ENCODE measurements at places on chromosomes 4 and X.

DNA sequence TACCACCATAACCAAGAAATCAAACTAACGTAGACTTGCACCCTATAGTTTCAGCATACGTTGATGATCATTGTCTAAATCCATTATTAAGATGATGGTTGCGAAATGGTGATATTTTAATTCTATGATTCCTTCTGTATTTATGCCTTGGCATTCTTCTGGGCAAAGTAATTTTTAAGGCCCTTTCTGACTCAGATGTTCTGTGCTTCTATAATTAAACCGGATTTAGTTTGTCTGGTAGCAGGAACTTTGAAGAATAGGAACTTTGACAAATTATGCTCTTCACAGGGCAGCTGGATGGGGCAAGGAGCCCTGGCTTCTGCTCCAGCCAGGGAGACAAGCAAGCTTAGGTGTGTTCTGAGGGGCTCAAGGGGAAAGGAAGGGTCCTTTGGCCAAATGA, 23.8 kb upstream of the PLAC1 start:
- no peak for DNase-seq

GRCh38 chr4:165493359-165493758, 114.6 kb downstream of the CPE start:
- DNase-seq, result peak; percentile 54

DNA sequence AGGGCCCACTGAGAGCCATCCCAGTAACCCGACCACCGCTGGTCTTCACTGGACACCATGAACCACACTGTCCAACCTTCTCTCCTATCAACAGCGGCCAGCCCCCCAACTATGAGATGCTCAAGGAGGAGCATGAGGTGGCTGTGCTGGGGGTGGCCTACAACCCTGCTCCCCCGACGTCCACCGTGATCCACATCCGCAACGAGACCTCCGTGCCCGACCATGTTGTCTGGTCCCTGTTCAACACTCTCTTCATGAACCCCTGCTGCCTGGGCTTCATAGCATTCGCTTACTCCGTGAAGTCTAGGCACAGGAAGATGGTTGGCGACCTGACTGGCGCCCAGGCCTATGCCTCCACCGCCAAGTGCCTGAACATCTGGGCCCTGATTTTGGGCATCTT, 423.8 kb upstream of the EPHA5 start:
- DNase-seq, result no peak

DNA sequence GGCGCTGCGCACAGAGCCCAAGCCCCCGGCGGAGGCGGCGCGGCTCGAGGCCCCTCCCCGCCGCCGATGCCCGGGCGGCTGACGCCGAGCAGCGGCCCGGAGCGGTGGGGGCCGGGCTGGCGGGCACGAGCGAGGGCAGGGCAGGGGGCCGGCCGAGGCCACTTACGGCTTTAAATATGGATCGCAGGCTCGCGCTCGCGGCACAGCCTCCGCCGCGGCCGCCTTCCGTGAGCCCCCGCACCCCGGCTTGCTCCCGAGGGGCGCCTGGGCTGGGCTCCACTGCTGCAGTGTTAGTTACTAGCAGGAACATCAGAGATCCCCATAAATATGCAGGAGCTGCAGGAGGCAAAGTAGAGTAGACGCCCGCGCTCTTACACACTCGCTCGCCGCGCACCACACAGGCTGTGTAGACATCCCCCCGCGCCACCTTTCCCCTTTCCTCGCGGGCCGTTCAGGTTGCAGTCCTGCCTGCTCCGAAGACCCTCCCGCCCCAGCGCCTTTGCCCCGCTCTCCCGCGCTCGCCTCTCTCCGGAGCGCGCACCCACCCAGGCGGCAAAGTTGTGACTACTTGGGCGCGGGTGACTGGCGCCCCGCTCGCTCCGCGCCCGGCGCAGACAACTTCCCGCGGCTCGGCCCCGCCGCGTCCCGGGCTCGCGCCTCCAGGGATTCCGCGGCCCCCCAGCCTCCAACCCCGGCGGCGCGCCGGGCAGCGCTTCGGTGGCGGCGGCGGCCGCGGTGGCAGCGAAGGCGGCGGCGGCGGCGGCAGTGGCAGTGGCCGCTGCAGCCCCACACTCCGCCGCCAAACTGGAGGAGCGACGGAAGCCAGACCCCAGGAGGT, 152.0 kb upstream of the SLC4A4 start:
- DNase-seq, result peak; percentile 26

GRCh38 chrX:84188320-84188834, 378 bp upstream of the RPS6KA6 start:
- no peak for DNase-seq

DNA sequence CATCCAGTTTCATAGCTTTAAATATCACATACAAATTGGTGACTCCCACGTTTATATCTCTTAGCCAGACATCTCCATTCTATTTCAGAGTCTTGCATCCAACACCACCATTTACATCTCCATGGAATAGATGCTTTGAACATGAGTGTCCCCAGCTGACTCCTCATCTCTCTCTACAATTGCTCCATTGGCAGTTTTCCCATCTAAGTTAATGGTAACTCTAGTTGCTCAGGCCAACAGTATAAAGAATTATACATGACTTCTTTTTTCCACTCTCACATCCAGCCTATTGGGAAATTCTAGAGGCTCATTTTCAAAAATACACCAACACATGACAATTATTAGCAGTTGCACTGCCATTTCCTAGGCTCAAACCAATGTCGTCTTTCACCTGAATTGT, 388.2 kb downstream of the STIM2 start:
- DNase-seq, result no peak

DNA sequence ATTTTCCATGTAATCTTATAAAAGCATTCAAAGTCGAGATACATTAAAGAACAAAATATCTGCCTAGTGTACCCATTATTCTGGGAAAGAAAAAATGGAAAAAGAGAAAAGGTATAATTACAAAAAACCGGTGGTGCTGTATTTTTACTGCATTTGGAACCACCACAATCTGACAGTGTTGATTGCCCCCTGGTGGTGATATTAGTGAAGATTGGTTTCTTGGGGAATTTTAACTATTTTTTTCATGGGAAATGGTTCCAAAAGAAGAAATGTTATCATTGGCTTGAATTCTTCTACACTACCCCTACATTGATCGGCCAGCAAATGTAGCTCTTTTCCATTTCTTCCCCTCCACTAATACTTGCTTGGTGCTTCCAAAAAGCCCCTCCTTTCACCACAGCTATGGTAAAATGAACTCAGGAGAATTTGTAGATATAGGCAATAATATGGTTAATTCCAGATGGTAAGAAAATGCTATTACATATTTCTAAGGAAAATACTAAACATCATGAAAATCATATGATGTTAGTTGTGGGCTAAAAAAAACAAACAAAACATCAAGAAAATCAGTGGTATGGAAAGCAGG, 50.0 kb downstream of the COX18 start:
- peak; percentile 50 for DNase-seq

GRCh38 chrX:78532363-78532762, 126.8 kb downstream of the RTL3 start:
- no peak for DNase-seq

DNA sequence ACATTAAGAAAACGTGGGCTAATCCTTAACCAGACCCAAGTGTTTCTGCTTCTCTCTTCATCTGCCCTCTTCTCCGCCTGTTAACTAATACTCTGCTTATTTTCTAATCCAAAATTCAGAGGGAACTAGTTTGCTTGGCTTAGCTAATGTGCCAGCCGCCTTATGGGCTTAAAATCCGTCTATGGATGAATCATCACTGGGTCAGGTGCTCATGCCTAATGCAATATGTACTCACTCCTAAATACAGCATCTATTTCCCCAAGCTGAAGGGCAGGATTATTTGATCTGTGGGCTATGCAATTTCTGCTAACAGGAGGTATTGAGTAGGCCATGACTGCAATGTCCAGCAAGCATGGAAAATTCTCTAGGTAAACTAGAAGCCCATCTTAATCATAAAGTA, 12.4 kb downstream of the DYNLT3 start:
- DNase-seq, result no peak

DNA sequence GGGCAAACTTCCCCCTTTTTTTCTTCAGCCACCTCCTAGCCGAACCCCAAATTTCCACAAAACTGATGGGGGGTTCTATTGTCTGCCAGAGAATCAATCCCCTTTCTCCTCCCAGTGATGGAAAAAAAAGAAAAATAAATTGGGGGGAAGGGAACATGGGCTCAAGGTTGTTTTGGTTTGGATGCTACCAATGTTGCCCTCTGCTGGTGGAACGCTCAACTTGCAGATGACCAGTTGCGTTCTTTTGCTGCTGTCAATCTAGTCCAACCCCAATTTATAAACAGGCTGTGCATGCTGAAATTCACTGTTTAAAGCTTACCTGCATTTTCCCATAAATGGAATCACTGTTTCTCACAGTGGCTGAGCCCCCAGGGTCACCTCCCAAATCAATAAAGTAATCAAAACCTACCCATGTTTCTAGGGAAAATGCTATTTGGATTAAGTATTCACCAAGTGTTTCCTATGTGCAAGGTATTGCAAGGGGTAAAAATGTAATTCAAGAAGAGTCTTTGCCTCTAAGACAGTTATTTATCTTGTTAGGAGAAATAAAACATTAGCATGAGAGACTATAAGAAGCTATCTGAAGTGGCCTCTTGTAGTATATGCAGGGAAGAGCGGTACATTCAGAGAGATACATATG, 116.7 kb upstream of the TMEM164 start:
- DNase-seq, result peak; percentile 29

- DNase-seq, result no peak
Measured at GRCh38 chr4:175034986-175035705, 117.0 kb downstream of the ADAM29 start.

GRCh38 chr4:966266-967112, 6.9 kb downstream of the DGKQ start:
- DNase-seq, result no peak

GRCh38 chr4:72969976-72970375, 99.5 kb downstream of the COX18 start:
- no peak for DNase-seq

GRCh38 chrX:141127146-141127545, 49.8 kb downstream of the LDOC1 start:
- DNase-seq, result no peak

DNA sequence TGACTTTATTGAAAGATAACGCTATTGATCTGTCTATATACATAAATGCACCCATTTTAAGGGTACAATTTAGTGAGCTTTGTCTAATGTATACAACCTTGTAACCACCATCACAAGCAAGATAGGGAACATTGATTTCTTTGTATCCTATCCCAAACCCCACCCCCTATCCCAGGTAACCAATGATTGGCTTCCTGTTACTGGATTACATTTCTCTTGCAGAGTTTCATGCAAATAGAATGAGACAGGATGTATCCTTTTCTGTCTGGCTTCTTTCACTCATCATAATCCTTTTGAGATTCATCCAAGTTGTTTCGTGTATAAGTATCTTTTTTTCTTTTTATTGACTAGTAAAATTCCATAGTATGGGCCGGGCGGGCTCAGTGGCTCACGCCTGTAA, 1.6 kb upstream of the GRIPAP1 start:
- no peak for DNase-seq

GRCh38 chr4:26311633-26312032, 9.2 kb upstream of the RBPJ start:
- DNase-seq, result no peak

DNA sequence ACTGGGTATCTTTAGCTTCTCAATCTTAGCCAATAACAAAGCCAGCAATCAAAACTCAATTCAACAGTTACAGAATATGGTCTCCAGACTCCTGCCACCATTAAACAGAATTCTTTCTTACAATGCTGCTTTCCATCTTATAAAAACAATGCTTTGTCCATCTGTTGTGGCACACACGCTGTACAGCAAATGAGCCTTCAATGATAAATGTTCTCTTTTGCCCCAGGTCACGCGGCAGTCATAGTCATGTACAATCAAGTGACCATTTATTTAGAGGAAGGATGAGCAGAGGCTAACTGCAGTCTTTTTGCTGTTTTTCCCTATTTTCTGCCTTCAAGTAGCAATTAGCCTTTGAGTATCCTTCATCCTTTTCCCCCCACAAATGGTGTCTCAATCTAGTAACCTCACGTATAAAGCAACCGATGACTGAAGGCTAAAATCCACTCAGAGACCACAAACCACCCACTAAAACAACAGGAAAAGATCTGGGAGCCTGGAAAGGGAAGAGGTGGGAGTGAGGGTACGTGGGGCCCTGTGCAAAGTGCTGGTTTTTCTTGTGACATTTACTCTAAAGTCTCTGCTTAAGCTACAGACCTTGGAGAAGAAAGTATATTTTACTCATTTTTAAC, 24.4 kb downstream of the TRIM2 start:
- no peak for DNase-seq

DNA sequence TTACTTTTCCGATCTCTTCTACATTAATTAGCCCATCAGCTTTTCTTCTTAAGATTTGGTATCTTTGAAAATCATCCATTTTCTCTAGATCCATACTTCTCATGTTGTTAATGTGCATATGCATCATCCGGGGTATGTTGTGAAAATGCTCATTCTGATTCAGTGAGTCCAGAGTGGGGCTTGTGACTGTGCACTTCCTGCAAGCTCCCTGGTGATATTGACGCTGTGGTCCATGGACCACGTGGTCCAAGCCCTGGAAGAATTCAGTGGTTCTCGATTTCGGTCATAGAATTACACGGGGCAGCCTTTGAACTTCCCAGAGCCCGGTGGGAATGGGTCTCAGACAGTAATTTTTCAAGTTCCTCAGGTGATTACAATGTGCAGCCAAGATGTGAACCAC, 69.8 kb downstream of the ZFX start:
- DNase-seq, result no peak

GRCh38 chr4:160233141-160233540, 1130.3 kb downstream of the RAPGEF2 start:
- DNase-seq, result no peak

- DNase-seq, result no peak
Measured at GRCh38 chr4:141609243-141609642, 27.1 kb upstream of the IL15 start.

GRCh38 chr4:797066-797465, 28.9 kb downstream of the CPLX1 start:
- DNase-seq, result no peak

- no peak for DNase-seq
Measured at GRCh38 chrX:110462957-110463356, 104.3 kb downstream of the RTL9 start.

DNA sequence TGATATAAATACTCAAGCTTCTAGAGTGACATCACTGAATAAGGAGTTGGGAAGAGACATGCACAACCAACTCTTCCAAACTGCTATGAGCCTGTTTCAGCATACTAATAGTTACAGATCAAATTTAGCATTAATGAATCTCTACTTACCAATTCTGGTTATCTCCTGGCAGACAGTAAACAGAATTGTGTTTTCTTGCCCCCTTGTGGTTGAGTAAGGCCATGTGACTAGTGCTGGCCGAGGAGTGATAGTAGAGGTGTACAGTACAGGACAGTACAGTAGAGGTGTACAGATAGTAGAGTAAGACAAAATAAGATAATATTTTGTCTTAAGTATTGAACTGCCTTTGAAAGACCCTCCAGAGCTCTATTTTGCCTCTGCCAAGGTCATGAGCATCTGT, 681.4 kb downstream of the GABRG1 start:
- no peak for DNase-seq

- no peak for DNase-seq
Measured at GRCh38 chr4:5685296-5685695, 23.1 kb downstream of the EVC2 start.

- no peak for DNase-seq
Measured at GRCh38 chrX:40394302-40394701, 186.5 kb upstream of the ATP6AP2 start.

- no peak for DNase-seq
Measured at GRCh38 chr4:111136438-111136837, 513.6 kb upstream of the PITX2 start.

Data from CD4-positive, alpha-beta T cell treated with Interleukin-2 at 100 ng/mL for 4 hours (primary cell).